ENCODE measurements at places on chromosomes 6 and 20. TPM values are rescaled to one million over a fixed set of nuclear protein-coding genes. Genes with fewer than 3 reads are reported as not detected.

Gene SLC22A3
- 8.6 TPM for polyA plus RNA-seq

Gene ZNF165
- polyA plus RNA-seq: 0.51 TPM

Gene FRK
- 0.48 TPM for polyA plus RNA-seq

Gene C6orf141
- polyA plus RNA-seq: 1.5 TPM

Gene SLC17A2
- not detected for polyA plus RNA-seq

Gene TBXT
- polyA plus RNA-seq: not detected

Gene CGA
- 3.8 TPM for polyA plus RNA-seq

Gene HLA-DQA2
- polyA plus RNA-seq: not detected

Gene ECT2L
- polyA plus RNA-seq: 0.24 TPM

Gene B3GAT2
- polyA plus RNA-seq: 1.5 TPM

Gene MUCL3
- polyA plus RNA-seq: 0.05 TPM

Gene FAM83C
- not detected for polyA plus RNA-seq

Gene TTK
- 12.5 TPM for polyA plus RNA-seq

Gene PPP1R16B
- polyA plus RNA-seq: 5.5 TPM

Gene C6orf132
- 0.69 TPM for polyA plus RNA-seq

Gene FAM209B
- not detected for polyA plus RNA-seq

Gene ADGRG6
- 13.9 TPM for polyA plus RNA-seq

Gene TRIM15
- not detected for polyA plus RNA-seq

Gene TP53TG5
- polyA plus RNA-seq: 1.3 TPM

Gene MAS1
- polyA plus RNA-seq: 0.30 TPM

Gene NEURL2
- polyA plus RNA-seq: 12.2 TPM

Gene RHAG
- 0.34 TPM for polyA plus RNA-seq

Gene BTBD3
- polyA plus RNA-seq: 50.3 TPM

Gene FAM217A
- polyA plus RNA-seq: 0.68 TPM

Gene OTOR
- 0.16 TPM for polyA plus RNA-seq

Gene MYO6
- 5.1 TPM for polyA plus RNA-seq

Gene RAET1G
- polyA plus RNA-seq: 0.27 TPM

Gene GTF3C6
- 65.9 TPM for polyA plus RNA-seq

Gene DHX16
- 22.1 TPM for polyA plus RNA-seq

Gene TRIM31
- not detected for polyA plus RNA-seq

Gene MYBL2
- 17.7 TPM for polyA plus RNA-seq

Gene GGT7
- polyA plus RNA-seq: 20.8 TPM

Gene TENT5A
- polyA plus RNA-seq: 5.2 TPM

Gene CPNE5
- polyA plus RNA-seq: 8.2 TPM

Gene FOXA2
- not detected for polyA plus RNA-seq

Gene RAET1L
- polyA plus RNA-seq: not detected

Gene NFS1
- polyA plus RNA-seq: 12.8 TPM

Gene PMEPA1
- 20.1 TPM for polyA plus RNA-seq
